ENCODE measurements at places on chromosomes 11 and 22.
A peak's percentile ranks its signal among the peaks of the same experiment; 100 is the strongest.

DNA sequence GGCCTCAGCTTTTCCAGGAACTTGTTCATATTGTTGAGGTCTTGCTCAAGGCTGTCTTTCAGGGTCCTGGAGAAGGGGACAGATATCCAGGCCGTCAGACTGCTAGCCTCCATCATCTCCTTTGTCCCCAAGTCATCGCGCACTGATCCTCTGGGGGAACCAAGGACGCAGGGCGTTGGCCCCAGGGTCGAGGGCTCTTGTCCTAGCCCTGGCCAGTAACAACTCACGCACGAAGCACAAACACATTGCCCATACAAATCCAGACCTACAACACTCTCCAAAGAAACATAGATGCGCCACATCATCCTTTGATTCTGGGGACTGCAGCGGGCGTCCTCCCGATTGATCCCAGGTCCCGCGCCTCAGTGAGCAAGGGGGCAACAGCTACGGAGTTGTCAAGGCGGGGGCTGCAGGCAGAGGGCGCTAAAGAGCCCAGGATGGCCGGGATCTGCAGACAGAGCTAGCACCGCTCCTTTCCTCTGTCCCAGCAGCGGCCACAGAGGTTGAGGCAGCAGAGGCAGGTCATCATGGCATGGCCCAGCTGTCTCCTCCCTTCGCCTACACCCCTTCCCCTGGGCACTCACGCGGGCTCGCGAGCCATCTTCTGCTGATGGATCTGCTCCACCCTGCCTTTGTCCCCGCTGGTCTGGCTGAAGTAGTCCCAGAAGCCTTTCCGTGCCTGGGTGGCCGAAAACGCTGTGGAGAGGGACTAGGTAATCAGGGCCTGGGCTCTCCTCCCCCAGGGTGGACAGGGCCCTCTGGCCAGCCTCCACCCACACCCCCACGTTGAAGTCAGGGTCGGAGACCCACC is 472 bp downstream of the APOA5 start:
- DNase-seq, result peak; percentile 66

DNA sequence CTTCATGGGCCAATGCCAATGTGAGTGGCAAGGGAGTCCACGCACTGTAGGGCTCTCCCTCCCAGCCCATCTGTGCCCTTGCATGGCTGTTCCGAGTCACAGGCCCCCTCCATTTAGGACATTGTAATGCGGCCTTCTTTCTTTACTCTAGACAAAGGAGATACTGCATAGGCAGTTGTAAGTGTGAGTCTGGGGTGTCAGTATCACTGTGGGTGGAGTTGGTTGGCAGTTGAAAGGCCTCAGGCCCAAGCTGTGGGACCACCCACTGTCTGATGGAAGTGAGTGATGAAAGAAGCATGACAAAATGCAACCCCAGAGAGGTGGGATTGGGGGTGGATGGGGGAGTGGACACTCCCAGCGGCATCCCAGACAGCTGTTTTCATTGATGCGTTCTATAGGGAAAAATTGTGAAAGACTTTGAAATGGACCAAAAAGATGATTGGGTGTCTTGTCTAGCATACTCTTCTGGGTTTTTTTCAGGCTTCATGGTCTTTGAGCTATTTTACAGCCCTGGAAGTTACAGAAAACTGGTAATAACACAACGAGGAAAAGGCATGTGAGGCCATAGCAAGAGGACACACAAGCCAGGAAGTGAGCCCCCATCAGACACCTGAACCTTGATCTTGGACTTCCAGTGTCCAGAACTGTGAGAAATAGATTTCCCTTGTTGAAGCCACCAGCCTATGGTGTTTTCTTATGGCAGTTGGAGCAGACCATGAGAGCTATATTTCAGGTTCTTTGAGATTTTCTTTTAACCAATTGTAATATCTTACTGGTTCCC is 114.6 kb downstream of the NECTIN1 start:
- no peak for DNase-seq

DNA sequence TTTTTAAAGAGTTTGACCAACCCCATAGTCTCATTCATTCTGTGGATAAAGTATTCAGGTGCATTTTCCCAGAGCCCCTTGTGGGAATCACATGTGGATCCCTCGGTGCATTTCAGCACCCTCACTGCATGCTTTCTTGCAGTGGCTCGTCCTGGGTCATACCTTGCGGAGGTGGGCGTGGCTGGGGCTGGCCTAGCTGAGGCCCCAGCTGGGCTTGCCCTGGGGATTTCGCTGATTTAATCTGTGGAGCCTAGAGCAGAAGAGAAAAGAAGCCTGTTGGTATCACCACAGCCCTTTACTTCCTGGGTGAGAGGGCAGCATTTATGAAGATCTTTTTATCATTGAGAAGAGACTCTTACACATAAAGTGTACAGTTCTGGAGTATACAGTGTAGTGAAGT is 53.1 kb downstream of the FBXO7 start:
- DNase-seq, result no peak

DNA sequence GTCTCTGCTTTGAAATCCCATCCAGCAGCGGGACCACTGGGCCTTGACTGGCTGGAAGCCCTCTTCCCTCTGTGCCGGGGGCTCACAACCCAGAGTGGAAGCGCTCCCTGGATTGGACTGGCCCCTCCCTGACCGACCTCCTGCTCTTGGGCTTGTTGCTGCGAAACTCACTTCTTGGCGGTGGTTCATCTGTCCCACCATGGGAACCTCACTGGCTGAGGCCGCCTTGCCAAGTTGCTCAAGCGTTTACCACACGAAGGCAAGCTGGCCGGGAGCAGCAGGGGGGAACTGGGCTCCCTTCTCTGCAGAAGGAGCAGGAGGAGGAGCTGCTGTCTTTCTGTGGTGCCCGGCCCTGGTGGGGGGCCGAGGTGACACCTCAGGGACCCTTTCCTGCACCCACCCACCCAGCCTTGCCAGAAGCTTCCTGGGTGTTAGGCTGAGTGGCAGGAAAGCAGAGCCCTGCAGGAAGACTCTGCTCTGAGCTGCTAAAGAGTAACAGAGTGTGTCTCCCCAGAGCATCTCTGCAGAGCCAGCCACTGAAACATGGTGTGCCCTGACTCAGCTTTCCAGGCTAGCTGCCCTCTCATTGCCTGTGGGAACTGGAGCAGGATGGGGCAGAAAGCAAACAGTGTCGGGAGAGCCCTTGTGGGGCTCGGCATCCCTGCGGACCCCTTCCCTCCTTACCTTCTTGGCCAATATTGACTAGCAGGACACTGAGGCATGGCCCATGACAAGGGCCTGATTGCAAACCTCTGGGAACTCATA is 88.5 kb upstream of the ALX4 start:
- DNase-seq, result no peak

GRCh38 chr11:48169717-48170116 is 46.9 kb upstream of the OR4B1 start:
- no peak for DNase-seq

GRCh38 chr11:94379613-94380012 is 21.6 kb downstream of the GPR83 start:
- no peak for DNase-seq

- DNase-seq, result no peak
Measured at GRCh38 chr11:42255906-42256305, 796.5 kb upstream of the LRRC4C start.

GRCh38 chr11:90775567-90776165 is 552.8 kb upstream of the CHORDC1 start:
- no peak for DNase-seq

- peak; percentile 77 for DNase-seq
Measured at GRCh38 chr11:58579192-58580129, 598 bp downstream of the ZFP91 start.

DNA sequence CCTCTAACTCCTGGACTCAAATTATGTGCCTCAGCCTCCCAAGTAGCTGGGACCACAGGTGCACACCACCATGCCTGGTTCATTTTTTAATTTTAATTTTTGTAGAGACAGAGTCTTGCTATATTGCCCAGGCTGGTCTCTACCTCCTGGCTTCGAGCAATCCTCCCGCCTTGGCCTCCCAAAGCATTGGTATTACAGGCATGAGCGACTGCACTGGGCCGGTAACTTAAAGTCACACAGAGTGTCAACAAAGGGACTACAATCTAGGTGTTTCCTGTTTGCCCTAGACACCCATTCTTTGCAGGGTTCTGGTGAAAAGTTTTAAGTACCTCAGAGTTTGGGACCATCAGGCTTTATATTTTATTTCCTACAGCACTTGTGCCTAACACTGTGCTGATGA is 8.4 kb downstream of the UVRAG start:
- no peak for DNase-seq

GRCh38 chr22:27719535-27720227 is 81.9 kb downstream of the MN1 start:
- DNase-seq, result no peak

GRCh38 chr11:12890476-12890875 is 118.6 kb upstream of the RASSF10 start:
- DNase-seq, result no peak

DNA sequence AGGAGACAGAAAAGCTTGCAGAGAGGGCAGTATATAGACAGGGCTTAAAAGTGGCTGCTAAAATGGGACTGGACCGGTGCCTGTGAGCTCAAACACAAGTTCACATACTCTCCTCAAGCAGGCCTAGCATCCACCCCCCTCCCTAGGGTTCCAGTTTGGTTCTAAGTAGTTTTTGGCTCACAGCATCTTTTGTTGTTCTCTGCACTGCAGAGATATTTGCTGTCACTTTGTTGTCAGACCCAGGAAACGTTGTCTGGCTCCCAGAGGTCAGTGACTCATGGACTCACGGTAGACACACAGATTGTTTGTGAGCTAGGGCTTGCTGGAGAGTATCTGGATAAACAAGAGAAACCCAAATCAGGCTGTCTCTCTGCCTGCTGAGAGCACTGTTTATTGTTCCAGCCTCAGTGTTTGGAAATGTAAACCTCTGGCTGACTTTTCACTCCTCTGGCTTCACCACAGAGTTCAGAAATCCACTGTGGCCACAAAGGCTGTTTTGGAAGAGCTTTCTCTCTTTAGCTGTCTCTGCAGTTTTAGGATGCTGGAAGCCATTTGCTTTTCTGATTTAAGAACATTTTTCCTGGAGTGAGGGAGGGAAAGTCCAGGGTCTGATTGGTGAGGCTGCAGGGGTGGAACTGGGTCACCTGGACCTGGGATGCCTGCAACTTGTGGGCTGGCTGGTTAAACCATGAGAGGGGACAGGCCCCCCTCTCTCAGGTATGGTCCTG is 303.7 kb upstream of the PLET1 start:
- DNase-seq, result no peak

- no peak for DNase-seq
Measured at GRCh38 chr11:72924568-72925190, 110.5 kb downstream of the ATG16L2 start.

GRCh38 chr22:34886391-34886790 is 179.6 kb upstream of the ISX start:
- DNase-seq, result no peak

- no peak for DNase-seq
Measured at GRCh38 chr11:12266943-12267342, 110.4 kb upstream of the PARVA start.

GRCh38 chr22:23278883-23279675 is 98.8 kb downstream of the BCR start:
- DNase-seq, result no peak

DNA sequence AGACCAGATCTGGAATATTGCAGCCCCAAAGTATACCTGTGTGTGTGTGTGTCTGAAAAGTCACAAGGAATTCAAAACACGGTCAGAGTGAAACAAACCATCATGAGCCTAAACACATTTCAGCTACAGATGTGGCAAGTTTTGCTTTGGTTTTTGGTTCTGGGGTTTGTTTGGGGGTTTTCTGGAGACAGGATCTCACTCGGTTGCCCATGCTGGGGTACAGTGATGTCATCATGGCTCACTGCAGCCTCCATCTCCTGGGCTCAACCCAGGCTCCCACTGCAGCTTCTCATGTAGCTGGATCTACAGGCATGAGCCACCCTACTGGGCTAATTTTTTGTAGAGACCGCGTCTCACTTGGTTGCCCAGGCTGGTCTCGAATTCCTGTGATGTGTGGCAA is 41.4 kb upstream of the PHF21A start:
- DNase-seq, result no peak

DNA sequence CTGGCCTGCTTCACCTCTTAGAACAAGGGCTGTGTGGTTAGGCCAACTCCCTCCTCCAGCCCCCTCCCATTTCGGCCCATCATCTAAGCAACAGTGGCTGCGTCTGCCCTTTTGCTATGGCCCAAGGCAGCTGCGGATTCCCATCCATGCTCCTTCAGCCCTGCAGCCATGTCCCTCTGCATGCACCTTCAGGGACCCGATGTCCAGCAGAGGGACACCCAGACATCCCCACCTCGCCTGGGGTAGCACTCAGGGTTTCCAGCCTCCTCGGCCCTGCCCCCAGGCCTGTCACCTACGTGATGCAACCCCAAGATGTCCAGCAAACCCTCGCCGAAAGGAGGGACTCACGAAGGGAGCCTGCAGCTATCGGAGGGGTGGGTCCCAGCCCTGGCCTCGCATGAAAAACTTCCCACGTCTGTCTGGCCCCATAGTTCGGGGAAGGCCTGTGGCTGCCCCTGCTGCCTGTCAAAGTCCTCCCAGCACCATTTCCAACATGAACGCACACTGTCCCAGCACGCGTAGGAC is 194.4 kb downstream of the CTTN start:
- DNase-seq, result no peak

GRCh38 chr11:115054570-115055538 is 376.5 kb downstream of the NXPE2 start:
- DNase-seq, result no peak

DNA sequence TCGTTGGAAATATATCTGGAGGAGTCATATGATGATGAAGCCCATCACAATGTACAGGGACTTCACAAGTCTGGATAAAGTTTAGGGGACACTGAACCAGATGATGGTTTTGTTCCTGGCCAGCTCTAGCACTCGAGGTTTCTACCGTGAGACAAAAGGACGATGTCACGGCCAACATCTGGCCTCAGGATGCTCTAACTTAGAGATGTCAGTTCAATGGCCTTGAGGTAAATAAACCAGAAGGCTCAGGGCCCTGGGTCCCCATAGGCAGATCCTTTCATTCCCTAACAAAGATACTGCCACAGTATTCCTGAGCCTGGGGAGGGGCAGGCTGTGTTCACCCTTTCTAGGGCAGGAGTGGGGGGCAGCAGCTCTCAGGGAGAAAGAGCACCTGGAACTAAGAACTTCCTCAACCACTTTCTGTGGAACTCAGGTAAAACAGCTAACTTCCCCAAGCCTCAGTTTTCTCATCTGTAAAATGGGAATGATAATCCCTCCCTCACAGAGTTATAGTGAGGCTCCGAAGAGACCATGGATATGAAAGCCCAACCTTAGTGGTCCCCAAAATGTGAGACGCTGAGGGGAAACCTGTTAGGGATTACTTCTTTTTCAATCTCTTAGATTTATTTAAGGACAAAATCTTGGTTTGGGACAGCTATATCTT is 18.3 kb downstream of the MS4A10 start:
- DNase-seq, result no peak
